Transverse colon (tissue), 4 donors: ENCODE measurements at places on chromosomes 3 and 15.

DNA sequence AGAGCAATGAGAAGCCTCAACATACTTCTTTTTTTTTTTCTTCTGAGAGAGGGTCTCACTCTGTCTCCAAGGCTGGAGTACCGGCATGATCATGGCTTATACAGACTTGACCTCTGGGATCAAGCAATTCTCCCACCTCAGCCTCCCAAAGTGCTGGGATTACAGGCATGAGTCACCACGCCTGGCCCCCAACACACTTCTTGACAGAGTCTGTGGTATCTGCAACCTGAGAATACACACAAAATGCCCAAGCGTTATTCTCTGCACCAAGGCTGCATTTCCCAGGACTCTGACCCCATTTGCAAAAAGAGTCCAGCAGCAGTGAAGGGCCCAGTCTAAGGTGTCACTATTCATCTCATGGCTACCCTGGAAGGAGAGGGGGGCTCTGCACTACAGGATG is 42.7 kb upstream of the BLM start:
- DNase-seq: no peak

DNA sequence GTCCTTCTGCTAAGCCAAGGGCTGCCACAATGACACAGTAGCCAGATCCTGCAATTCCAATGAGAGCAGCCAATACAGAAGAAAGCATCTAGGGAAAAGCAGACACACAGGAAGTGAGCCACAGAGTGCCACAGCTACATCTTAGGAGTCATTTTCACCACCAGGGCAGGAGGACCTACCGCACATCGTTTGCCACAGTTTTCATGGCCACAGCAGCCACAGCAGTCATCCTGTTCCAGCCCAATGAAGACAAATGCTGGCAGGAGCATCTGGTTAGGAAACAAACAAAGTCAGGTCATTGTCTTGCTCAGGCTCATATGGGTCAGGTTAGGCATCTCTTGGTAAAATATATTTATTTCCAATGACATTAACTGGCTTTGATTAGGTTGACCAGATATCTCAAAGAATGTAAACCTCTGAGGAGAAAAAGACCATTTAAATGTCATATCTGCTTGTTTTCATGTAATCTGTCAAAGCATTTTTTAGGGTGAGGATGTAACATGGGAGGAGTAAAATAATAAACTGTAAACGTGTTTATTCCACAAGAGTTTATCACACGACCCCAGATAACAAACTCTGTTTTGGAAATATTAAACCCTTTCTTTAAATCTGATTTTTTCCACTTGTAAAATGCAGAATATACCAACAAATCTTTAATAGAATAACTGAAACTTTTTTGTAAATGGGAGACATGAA is 1.8 kb downstream of the TM4SF1 start:
- no peak for DNase-seq

GRCh38 chr15:70775160-70775559 is 11.8 kb upstream of the UACA start:
- DNase-seq: no peak

GRCh38 chr3:69236812-69237707 is 114.7 kb upstream of the LMOD3 start:
- peak; percentile 32 for DNase-seq
